Islet precursor cell (in vitro differentiated cells): ENCODE measurements at places on chromosomes 11 and 22.
A peak's percentile ranks its signal among the peaks of the same experiment; 100 is the strongest.

GRCh38 chr11:120054753-120055045 lies 83.2 kb downstream of the TRIM29 start:
- DNase-seq, result peak; percentile 11

DNA sequence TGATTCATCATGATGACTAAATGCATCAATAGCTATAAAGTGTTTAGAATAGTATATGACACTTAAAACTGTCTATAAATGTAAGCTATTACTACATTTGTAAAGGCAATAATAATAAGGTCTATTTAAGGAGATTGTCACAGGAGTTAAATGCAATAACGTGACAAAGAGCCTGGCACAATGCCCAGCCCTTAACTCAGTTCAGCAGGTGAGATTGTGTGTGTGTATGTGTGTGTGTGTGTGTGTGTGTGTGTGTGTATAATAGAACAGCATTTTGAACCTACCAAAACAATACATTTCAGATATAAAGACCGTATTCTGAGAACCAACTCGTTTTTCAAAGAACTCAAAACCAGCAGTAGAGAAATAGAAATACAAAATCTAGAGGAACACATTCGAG lies 177.5 kb downstream of the MYO18B start:
- no peak for DNase-seq

GRCh38 chr11:501683-502287 lies 5.3 kb downstream of the RNH1 start:
- DNase-seq, result no peak

GRCh38 chr11:115552773-115553438 lies 48.7 kb upstream of the CADM1 start:
- peak; percentile 17 for DNase-seq

GRCh38 chr11:130606781-130607511 lies 158.5 kb downstream of the ADAMTS15 start:
- DNase-seq, result no peak

DNA sequence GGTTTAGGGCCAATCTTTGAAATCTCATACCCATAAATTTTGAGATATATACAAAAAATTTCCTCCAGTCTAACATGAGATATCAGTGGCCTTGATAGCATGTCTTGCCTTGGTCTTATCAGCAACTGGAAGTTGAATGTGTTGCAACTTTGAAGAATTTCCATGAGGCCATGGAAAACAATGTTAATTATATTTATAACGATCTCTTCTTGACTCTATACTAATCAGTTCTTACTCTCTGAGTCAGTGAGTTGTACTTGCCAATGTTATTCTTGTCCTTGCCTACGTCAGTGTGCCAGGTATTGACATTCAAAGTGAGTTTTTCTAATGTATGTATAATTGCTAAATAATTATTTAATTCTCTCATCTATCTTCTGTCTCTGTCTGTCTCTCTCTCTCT lies 535.1 kb downstream of the KCNA4 start:
- no peak for DNase-seq

GRCh38 chr11:110092111-110092514 lies 1.1 kb upstream of the ZC3H12C start:
- DNase-seq, result peak; percentile 55
